Right renal cortex interstitium (tissue), 3 donors: ENCODE measurements at places on chromosomes 6 and 20.

DNA sequence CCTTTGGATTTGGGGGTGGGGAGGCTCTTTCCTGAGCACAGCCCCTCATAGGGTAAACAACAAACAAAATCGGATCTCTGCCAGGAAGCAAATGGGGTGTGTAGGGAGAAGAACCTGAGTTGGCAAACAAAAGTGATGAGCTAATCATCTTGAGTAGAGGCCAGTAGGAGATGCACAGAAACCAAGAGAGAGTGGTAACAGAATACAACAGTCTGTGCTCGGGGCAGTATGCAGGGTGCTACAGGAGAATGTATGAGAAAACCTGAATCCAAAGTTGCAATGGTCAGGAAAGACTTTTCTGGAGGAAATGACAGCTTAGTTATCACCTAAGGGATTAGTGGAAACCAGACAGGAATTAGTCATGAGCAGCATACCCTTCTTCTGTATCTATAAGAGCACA is 177.8 kb downstream of the CDKAL1 start:
- no peak for DNase-seq

GRCh38 chr20:18978311-18978710 is 164.7 kb downstream of the SCP2D1 start:
- DNase-seq, result no peak

DNA sequence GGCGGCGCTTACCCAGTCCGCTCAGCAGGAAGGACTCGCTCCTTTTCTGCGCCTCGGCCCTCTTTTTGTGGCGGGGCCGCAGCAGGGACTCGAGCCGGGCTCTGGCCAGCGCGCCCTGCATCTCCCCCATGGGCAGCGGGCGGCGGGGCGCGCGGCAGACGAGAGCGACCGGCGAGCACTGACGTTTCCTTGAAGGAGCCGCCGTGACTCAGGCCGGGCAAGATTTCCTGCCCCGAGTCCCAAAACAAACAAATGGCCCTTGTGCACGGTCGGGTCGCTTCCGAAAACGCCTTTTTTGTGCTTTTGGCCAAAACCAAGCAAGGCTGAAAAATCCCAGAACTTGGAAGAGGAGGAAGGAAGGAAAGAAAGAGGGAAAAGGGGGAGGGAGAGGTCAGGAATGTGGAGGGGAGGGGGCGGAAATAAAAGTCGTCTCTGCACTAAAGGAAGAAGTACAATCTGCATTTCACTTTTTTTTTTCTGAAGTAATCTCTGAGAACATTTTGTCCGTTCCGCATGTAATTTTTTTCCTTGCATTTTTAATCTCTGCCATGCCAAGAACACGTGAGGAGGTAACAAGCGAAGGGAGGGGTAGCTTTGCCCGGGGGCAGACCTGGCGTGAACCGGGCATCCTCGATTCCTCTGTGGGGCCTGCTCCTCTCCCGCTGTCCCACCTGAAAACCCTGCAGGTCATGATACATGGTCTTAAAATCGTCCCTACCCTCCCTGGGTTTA is 123.3 kb upstream of the SLC2A12 start:
- DNase-seq, result no peak

DNA sequence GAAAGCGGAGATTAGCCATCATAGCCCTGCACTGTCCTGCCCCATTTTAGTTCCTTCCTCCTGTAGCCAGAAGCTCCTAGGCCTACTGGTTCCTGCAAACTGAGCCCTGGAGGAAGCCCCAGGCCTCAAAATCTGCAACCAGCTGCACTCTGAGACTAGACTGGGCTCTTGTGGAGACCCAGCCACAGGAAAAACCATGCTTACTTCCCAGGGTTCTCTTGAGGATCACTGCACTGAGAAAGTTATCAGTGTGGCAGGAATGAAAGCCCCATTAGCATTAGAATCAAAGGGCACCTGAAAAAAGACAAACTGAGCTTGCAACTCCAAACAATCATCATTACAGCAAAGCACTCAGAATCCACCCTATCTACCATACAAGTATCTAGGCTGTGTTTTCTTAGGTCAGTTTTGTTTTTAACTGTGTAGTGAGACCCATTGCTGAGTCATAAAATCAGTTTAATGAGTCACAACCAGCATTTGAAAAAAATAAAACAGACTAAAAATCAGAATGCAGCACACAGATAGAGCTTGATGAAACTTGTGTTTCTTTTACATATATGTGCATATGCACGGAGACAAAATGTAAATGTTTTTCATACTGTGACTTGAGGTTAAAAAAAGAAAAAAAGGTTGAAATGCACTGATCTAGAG is 91.0 kb downstream of the UNC5CL start:
- DNase-seq, result no peak

DNA sequence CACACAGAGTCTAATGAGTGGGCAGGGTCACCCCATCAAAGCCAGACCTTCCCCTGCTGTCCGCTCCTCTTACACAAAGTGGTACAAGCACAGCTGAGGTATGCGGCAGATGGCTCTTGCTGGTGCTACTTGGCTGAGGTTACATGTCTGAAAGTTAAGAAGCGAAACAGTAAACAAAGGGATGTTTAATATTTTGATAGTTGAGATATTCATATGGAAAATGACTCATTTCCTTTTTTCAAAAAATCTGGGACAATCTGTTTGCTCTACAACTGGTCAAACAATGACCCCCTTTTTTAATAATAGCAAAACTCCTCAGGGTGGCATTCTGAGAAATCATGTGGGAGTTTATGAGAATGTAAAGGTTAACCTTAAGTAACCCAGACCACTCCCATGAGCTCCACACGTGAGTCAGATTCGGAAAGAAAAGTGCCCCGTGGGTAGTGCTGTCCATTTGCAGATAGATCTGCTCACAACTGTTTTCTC is 245.3 kb downstream of the TBXT start:
- no peak for DNase-seq
